Effector memory CD8-positive, alpha-beta T cell (primary cell): ENCODE measurements at places on chromosomes 2 and 18.

GRCh38 chr18:35717182-35717581 lies 135.6 kb downstream of the GALNT1 start:
- no peak for DNase-seq

DNA sequence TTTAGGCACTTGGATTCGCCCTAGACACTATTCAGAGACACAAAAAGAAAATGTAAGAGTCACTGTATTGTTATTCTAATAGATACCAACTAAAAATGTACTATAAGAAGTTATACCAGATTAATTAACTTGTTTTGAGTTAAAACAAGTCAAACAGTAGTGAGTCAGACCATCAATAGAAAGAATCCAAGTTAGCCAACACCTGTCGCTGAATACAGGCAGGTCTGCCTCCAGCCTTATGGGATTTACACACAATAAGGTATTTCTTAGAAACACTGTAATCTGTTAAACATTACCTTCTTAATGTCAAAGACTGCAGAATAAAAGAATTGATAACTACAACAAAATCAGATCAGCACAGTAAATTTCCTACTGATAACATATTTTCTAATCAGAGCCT lies 181.4 kb downstream of the DYM start:
- DNase-seq: no peak

DNA sequence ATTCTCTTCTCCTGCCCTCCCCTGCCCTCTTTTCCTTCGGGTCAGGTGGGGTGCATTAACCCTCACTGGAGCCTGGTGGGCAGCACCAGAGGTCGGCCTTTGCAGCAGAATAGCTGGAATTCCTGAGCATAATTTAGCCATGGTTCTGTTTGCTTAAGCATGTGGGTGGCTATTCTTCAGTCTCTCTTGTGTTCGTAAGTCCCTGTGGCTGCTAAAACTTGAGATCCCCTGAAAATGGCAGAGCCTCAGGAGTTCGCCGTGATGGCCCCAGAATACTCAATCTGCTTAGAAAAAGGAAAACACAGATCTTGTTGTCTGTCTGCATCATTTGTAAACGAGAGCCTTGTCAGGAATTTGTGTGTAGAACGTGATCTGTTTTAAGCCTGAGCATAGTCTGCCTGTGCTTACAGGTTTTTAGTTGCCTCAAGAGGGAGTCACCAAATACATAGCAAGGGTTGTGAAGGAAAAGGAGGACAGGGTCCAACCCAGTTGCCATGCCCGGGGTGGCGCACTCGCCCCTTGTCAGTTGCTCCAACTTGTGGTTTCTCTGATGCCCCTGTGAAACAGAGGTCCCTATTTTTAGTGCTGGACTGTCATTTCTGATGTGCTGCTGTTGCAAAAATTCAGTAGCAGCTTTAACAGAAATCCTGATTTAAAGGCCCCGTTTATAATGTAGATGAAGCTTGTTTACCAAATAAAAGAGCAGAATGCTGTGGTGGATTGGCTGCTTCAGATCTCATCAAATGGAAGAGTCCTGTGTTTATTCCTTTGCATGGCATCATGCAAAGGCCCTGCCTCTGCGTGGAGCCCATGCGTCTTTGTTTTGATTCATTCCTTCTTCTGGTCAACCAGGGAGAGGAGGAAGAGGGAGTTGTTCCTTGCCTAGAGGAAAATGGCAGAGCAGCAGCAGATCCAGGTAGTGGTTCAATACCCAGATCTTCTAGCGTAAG lies 74.8 kb downstream of the WDSUB1 start:
- DNase-seq: no peak

- no peak for DNase-seq
Observed at GRCh38 chr2:237732790-237733381, 65.7 kb upstream of the RBM44 start.

- no peak for DNase-seq
Observed at GRCh38 chr2:58025150-58025933, 21.3 kb upstream of the VRK2 start.

DNA sequence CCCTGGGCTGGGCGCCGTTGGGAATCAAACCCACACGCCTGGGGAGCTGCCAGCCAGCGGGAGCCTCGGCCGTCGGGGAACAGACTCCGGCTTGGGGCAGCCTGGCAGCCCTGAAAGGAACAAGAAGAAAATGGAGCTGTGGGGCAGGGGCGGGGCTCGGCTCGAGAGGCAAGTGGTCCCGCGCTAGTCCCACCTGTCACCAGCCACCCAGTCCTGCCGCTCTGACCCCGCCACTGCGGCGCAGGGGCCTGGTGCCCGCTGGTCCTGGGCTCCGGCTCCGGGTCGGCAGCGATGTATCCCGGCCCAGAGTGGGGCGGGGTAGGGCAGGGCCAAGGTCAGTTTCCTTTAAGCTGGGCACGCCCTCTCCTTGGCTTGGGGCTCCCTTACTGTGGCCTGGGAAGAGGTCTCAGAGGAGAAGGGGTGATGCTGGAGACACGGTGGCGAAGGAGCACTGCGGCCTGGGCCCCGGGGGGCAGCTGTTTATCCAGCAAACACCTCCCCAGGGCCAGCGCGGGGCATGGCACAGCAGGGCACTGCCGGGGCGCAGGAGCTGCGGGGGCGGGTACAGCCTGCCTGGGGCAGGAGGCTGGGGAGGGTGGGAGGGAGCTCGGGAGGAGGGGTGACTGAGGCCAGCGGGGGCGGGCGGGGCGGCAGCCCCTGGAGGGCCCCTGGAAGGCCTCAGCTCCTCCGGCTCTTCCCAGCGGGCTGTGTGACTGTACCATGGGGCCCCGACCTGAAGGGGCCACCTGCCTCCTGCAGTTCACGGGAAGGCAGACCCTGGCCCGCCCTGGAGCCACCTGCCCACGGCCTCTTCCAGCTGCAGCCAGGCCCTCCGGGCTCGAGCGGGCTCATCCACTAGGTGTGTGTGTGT lies 15.6 kb downstream of the ODC1 start:
- no peak for DNase-seq

GRCh38 chr2:214035091-214035852 lies 375.6 kb upstream of the VWC2L start:
- no peak for DNase-seq

GRCh38 chr2:231133365-231134099 lies 8.7 kb upstream of the HTR2B start:
- DNase-seq: no peak

GRCh38 chr2:162106146-162106551 lies 32.1 kb upstream of the DPP4 start:
- DNase-seq: no peak

- DNase-seq: no peak
Observed at GRCh38 chr2:24315669-24316068, 44.7 kb downstream of the ITSN2 start.

- DNase-seq: no peak
Observed at GRCh38 chr2:208645226-208645625, 238.6 kb downstream of the PTH2R start.

GRCh38 chr2:189954989-189955388 lies 107.5 kb downstream of the MSTN start:
- no peak for DNase-seq

- no peak for DNase-seq
Observed at GRCh38 chr2:235343869-235344268, 150.0 kb upstream of the AGAP1 start.

DNA sequence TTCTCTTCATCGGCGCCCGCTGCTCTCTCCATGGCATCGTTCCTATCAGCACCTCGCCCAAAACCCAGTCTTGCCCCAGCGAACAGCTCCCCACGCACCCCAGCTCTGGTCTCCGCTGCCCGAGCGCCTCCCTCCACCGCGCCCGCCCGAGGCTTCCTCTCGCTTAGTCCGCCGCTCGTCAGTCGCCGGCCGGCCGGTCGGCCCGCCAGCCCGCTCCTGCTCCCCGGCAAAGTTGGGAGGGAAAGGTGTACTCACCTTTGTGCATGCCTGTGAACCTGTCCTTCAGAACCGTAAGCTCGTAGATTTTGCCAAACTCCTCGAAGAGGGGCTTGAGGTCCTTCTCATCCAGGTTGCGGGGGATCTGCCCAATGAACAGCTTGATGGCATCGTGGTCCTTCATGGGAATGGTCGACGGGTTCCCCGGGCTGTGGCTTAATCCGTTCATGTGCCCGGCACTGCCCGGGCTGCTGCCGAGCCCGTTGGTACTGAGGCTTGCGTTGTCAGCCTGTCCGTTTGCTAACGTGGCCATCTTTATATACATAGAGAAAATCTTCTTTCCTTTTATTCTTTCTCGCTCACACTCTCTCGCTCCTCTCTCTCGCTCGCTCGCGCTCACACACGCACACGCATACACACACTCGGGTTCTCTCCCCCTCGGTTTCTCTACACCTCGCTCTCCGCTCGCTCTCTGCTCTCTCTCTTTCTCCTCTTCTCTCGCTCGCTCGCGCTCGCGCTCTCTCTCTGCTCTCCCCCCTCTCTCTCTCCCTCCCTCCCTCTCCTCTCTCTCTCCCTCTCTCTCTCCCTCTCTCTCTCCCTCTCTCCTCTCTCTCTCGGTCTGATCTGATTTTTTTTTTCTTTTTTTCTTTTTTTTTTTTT lies at the start of gene CELF4:
CELF4 (minus strand) TSS at position 698 of the 876 bp plus-strand sequence.
- DNase-seq: no peak

- no peak for DNase-seq
Observed at GRCh38 chr2:6676241-6676640, 189.5 kb downstream of the CMPK2 start.

- no peak for DNase-seq
Observed at GRCh38 chr2:31383471-31384153, 30.9 kb downstream of the XDH start.

- no peak for DNase-seq
Observed at GRCh38 chr2:191209340-191209739, 35.9 kb upstream of the MYO1B start.

GRCh38 chr2:96874198-96874831 lies 4.4 kb upstream of the SEMA4C start:
- no peak for DNase-seq

DNA sequence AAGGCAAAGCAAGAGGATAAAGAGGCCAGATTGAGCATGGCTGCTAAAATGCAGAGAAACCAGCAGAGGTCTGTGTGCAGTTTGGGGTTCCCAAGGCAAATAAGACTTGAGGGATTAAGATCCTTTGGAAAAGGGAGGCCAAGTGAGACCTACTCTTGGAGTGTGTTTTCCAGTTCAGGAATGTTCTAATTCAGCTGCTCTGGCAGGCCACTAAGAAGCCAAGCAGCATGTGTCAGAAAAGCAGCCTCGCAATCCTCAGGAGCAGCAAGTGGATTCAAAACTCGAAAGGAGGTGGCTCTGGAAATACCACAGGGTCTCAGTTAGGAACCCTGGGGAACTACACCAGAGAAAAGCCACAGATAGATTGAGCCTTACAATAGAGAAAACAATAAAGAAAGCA lies 569.2 kb downstream of the METTL4 start:
- DNase-seq: no peak

DNA sequence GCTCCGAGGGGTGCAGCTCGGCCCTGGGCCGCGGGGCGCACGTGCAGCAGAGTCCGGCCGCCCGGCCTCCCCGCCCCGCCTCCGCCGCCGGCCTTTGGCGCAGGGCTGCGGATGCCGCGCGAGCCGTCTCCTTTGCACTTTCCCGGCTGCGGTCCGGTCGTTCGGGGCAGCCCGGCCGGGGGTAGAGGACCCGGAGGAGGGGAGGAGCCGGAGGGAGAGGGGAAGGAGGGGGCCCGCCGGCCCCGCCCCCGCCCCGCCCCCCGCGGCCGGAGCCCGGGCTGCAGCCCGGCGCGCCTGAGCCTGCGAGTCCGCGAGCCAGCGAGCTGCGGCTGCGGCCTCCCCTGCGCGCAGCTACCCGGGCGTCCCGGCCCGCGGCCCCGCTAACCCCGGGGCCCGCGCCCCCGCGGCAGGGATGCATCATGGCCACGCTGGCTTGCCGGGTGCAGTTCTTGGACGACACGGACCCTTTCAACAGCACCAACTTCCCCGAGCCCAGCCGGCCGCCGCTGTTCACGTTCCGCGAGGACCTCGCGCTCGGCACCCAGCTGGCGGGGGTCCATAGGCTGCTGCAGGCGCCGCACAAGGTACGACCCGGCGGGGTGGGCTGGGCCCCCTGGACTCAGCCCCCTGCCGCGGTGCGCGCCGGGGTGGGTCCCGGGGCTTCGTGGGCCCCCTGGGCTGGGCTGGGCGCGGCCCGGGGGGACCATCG lies at the start of gene FHOD3:
FHOD3 (plus strand) TSS at position 297 of the 709 bp plus-strand sequence; CDS start at position 420, 123 bp downstream.
- no peak for DNase-seq

DNA sequence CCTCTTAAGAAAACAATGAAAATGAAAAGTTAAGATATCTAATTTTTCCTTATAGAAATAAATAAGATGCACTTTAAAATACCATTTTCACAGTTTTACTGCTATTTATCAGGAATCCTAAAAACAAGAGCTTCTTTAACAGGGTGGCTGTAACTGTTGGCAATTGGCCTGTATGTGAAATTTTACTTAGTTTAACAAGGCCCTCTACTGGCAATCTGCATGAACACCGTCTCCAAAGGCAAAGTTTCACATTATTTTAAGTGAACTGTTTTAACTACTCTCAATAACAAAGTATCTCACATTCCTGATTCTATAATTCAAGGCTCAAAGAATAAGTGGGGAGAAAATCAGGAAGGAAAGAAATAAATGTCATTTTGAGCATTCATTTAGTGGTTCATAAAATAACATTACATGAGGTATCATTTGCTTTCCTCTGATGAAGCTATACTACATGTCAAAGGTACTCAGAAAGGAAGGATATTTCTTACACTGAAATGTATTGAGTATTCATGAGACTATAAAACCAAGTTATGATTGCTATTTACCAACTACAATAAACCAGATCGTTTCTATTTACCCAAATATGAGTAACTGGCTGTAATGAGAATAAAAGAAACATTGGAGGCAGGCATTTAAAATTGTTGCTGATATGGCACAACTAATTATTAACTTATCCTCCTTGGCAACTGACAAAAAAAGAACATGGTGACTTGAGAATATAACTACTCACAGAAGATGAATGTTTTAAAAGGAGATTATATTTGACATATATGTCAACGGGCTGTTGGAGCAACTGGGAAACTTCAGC lies 7.0 kb downstream of the NCKAP5 start:
- DNase-seq: no peak

GRCh38 chr2:240141736-240142135 lies 1.3 kb upstream of the OTOS start:
- no peak for DNase-seq

- no peak for DNase-seq
Observed at GRCh38 chr18:10131460-10132395, 217.9 kb downstream of the VAPA start.

- DNase-seq: no peak
Observed at GRCh38 chr2:143375384-143375880, 246.2 kb downstream of the ARHGAP15 start.

- no peak for DNase-seq
Observed at GRCh38 chr2:79855264-79856006, 342.6 kb downstream of the CTNNA2 start.
